ENCODE measurements at places on chromosomes 6 and 20.

DNA sequence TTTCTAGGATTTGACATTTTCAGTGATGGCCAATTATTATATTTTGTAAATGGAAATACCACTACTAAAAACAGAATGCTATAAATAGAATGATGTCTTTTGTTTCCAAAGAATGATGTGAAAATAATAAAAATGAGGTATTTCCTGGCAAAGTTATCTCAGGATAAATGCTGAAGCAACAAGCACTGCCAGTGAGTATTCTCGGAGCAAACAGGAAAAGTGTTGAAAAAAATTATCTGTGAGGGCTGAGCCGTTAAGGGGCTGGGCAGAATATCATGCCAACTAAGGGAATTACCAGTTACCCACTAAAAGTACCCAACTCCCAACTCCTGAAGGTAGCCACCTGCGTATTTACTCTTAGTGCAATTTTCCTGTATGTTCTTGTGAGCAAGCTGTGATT, 23.6 kb upstream of the SCAF8 start:
- DNase-seq, result no peak

DNA sequence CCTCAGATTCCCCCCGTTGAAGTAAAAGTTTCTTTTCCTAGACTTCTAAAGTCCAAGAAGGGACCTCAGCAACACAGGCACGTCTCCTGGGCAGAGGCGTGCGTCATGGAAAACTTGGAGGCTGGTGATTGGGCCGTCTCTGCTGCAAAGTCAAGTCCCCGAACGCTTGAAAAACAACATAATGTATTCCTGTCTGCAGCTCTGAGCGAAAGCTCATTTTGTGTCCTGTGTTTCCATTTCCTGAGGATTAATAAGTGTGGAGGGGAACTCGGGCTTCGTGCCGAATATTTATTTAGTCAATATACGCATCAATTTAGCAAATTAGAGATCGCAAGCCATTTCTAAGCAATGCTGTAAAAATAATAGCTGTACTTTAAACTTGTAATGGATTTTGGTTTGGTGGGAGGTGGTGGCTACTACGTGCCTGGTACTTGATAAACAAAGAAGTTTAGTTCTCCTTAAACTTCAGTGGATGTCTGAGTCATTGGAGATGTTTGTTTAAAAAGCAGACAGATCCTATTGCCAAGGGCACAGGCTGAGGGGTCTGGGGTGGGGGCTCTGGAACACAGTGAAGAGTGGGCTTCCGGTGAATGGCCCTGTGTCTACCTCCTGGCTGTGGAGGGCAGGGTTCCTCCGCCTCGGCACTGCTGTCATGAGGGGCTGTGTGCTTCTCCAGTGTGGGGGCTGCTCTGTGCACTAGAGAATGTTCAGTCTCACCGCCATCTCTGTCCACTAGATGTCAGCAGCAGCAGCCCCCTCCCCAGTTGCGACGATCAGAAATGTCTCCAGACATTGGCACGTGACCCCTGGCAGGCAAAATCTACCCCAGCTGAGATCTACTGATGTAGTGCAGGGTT, 21.8 kb downstream of the PCK1 start:
- no peak for DNase-seq

- no peak for DNase-seq
Measured at GRCh38 chr6:82364087-82365015, 734 bp downstream of the TPBG start.

DNA sequence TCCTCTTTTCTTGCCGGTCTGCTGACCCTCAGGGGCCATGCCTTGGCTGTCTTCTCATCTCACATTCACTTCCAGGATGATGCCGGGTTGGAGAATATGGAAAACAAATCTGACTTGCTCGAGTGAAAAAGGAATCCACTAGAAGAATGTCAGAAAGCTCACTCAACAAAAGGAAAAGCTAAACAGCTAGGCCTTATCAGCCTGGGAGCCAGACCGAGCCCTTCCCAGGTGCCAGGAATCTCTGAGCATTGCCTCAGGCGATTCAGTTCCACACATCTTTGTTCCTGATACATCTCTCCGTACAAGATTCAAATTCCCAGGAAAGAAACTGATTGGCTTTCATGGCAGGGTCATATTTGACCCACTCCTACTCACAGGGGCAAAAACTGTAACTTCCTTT, 9.2 kb upstream of the OSER1 start:
- no peak for DNase-seq

DNA sequence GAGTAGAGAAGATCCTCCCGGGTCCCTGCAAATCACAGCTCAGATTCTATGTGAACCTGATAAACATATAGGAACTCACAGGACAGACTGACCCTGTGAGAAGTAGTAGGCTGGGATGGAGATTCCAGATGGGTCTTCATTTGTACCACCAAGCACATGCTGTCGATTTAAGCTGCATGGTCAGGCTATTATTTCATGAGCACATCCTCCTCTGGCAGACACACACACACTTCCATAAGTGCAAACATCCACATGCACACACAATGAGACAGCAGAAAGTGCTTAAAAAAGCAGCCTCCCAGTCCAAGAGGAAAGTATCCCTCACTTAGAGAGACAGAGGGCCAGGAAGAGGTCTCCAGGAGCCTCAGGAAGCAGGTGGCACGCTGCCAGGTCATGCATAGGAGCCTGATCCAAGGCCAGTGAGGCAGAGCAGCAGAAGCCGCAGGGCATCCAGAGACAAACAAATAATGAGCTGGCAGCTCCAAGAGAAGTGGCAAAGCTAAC, 131.8 kb downstream of the UNC5CL start:
- no peak for DNase-seq

GRCh38 chr6:133362813-133363212, 121.7 kb downstream of the EYA4 start:
- no peak for DNase-seq

GRCh38 chr6:43773050-43773979, 3.3 kb downstream of the VEGFA start:
- peak; percentile 32 for DNase-seq

DNA sequence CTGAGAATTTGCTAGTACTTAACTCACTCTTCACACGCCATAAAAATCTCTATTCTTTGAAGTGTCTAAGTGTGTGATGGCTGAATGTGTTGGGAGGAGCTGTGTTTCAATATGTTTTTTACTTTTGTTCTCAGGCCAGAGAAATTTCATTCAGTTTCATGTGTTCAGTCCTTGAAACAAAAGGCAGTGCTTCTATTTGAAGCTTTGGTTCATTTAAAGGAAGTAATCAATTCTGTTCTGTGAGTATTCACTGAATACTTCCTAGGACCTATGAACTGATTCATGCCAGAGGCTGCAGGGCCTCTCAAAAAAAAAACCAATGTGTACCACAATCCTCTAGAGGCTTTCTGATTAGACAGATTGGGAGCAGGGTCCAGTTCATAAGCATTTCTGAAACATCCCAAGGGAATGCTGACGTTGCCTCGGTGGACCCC, 12.4 kb upstream of the F13A1 start:
- no peak for DNase-seq

- DNase-seq, result no peak
Measured at GRCh38 chr6:153131037-153131981, at the start of gene RGS17. Gene RGS17 (minus strand): TSS chr6:153131282. CDS start chr6:153044018, 87,264 bp downstream.

DNA sequence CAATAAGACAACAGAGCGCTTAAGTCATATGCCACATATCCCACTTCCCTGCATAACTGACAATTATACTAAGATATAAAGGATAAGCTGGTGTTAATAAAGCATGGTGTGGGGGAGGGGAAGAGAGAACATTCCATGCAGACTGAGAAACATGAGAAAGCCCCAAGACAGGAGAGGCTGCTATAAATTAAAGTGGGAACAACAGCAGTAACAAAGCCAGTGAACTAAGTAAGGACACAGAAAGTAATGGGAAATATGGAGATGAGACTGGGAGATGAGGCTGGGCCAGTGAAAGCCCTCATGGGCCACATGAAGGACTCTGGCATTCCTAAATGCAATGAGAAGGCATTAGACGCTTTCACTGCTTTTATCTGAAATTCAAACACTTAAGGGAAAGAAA, 41.3 kb downstream of the SESN1 start:
- DNase-seq, result no peak

- DNase-seq, result peak; percentile 72
Measured at GRCh38 chr6:3159805-3160781, 2.7 kb upstream of the TUBB2A start.

DNA sequence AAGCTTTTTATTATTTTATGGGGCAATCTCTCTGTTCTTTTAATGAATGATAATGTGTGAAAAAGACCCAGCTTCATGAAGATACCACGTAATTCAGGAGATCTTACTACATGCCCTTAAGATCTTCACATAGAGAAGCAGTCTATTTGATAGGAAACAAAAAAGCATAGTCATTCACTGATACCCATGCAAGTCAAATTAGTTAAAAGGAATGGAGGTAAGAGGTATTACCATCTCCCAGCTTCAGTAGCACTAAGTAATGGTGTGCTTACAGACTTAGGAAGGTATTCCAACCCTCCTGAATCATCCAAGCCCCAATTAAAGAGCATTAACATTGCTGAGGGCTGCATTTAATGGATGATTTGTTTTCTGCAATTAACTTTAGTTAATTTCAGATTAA, 364.7 kb downstream of the SYNE1 start:
- DNase-seq, result no peak

DNA sequence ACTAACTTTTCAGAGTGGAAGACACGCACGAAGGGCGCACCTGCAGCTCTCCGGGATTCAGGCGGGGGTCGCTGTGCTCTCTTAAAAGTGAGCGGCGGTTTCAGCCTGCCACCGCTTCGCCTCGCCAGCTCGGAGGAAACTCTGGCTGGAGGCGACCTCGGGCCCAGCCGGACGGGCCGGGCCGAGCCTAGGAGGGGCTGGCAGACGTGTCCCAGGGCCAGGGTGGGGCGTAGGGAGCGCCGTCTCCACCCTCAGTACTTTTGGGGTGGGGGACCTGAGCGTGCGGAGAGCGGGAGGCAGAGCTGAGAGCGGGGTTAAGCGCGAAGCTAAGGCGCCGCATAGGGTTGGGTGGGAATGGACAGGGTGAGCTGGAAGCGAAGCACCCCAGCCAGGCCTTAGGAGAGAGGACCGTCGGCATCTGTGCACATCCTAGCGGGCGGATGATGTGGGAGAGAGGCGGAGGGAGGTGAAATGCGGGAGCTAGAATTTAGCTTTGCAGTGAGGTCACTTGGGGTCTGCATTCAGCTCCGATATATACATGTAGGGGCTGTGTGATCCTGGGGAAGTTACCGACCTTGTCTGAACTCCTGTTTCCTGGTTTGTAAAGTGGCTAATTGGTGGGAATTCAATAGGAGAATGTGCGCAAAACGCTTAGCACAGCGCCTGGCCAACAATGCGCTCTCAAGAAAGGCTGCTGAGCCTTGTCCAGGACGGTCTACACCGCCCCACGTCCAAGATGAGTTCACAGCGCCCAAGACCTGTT, 6.5 kb upstream of the TFAP2A start:
- no peak for DNase-seq

DNA sequence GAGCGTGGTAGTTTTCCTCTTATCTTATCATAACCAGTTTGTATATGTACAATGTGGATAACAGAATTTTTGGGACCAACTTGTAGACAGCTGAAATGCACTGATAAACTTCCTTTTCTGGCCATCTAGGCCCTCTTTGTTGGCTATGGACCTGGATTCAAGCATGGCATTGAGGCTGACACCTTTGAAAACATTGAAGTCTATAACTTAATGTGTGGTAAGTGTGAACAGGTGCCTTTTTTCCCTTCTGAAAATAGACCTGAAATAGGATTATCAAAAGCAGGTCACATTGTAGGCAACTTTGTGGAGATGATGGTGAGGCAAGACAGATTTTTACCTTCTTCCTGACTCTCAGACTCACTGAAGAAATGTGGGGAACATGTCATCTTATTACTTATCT, 67.8 kb downstream of the ENPP1 start:
- no peak for DNase-seq

DNA sequence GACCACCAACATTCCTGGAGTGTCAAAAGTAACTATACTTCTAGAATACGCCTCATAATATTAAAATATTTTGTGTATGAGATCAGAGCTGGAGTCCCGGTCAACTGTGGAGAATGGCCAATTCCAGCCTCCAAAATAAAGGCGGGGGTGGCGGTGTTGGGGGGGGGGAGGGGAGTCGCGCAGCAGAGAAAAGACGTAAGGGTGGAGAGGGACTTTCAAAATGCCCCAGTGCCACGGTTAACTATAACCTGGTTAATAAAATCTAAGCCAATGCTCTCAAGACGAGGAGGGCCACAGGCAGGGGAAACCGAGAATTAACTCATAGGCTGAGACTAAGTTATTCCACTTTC, 1.3 kb downstream of the NUP153 start:
- DNase-seq, result no peak

GRCh38 chr20:32465092-32465900, 107.2 kb downstream of the ASXL1 start:
- DNase-seq, result no peak

- DNase-seq, result no peak
Measured at GRCh38 chr20:14609328-14610221, 272.2 kb upstream of the FLRT3 start.

- no peak for DNase-seq
Measured at GRCh38 chr20:58374027-58374850, 14.8 kb upstream of the VAPB start.

- DNase-seq, result no peak
Measured at GRCh38 chr20:5528261-5528660, 211.5 kb upstream of the PROKR2 start.

GRCh38 chr6:72595812-72596211, 26.1 kb upstream of the KCNQ5 start:
- DNase-seq, result no peak

GRCh38 chr6:113556775-113557174, 300.4 kb upstream of the MARCKS start:
- DNase-seq, result no peak

DNA sequence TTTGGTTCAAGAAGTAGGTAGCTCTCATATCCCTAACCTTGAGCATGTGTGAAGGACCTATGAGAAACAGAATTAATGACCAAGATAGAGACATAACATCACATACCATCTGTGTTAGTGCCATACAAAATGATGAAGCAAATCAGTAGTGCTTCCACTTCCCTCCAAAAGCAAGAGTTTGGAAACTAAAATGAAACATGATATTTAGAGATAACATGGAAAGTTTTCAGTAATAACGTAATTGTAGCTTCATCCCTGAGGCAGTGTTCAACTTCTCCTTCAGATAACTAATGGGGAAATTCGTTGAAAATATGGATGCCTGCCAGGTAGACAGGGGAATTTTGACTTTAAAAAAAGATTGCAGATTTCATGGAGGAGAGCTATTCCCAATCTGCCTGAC, 248.4 kb upstream of the IRAK1BP1 start:
- no peak for DNase-seq

DNA sequence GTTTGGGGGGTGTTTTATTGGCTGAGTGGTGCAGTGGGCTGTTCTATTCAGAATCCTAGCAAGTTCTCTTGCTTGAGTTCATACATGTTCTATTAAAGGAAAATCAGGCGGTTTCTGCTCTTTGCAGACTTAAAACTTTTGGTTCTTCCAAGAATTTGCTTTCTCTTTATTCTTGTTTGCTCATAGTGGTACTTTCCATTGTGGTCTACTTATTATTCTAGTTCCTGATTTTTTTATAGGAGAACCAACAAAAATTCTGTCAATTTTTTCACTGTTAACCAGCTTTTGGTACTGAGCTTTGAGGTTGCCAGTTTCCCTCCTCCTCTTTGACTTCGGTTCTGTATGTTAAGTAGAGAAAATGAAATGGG, 6.7 kb downstream of the AFDN start:
- DNase-seq, result no peak
